Stimulated activated CD4-positive, alpha-beta T cell treated with anti-CD3 and anti-CD28 coated beads, Interleukin-1b, Interleukin-23, amount 100 ng/mL, for 1 hour (primary cell): ENCODE measurements at places on chromosomes 4 and X.

DNA sequence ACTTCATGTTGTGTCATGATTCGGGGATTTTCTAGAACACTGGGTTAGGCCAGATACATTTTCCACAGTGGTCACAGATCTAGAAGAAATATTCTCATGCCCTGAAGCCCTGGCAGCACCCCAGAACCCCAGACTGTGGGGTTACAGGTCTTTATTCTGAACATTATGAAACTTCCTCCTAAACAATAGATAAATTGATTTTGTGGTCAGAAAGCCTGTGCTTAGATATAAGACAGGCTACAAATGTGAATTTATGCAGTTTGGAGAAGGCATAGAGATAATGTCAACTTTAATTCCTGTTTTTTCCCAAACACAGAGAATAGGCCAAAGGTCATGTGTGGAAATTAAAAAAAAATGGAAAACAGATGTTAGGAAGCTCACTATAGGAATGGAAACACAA lies 492.9 kb downstream of the SPRY1 start:
- DNase-seq: no peak

DNA sequence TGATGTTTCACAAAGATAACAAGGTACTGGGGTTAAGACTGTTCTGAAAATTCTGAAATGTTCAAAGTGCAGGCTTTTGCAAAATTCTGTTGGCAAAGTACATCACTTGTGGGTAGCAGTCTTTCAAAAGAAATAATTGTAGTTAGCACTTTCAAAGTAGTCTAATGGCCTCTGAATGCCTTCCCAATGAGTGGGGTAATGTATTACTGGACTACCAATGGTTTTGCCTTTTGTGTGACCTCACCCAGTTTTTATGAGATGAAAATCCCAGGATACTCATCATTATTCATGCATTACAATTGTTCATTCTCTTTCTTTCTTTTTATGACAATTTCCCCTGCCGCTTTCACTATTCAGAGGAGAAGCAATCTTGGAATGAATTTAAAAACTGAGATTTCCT lies 686.1 kb downstream of the GLUD2 start:
- DNase-seq: no peak

- no peak for DNase-seq
Observed at GRCh38 chrX:15909605-15910004, 55.0 kb upstream of the AP1S2 start.

DNA sequence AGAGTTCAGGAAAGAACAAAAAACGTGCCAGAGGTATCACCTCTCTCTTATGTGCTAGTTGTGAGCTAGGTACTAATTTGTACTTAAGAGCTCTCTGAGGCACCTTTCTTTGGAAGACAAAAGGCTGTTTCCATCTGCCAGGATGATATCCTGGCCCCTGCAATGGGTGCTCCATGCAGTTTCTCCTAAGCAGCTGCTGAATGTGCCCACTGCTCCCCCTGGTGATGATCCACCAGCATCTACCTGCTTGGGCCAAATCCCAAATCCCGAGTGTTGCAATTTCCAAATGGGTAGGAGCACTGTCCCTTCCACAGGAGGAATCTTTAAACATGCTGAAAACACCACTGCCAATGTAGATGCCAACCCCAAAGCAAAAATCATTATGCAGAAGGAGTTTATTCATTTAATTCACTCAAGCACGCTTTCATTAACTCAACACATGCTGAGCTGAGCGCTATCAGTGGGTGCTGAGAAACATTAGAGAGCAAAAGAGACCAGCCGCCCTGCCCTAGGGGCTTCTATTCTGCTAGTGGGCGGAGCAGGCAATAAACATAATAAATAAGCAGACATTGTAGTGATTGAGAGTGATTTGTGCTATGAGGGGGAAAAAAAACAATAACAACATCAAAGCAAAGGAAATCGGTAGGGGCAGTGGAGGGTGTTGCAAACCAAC lies 69.6 kb upstream of the C4orf50 start:
- DNase-seq: no peak

DNA sequence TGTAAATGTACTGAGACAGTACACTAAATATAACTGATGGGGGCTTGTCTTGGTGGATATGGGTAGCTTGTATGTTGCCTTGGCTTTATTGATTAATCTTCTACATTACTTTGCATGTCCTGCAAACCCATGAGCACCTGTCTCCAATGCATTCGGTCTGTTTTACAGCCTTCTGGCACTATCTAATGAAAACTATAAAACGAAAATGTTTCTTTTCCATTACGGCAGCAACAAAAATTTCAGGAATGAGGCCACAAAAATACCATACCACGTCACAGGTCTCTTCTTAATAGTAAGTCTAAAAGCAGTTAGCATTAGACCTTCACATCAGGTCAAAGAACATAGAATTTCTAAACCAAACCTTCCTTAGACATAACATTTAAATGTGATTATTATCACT lies 49.8 kb downstream of the EDNRA start:
- DNase-seq: no peak

- DNase-seq: no peak
Observed at GRCh38 chr4:931194-931959, 739 bp downstream of the GAK start.

GRCh38 chr4:5962416-5962815 lies 55.8 kb downstream of the C4orf50 start:
- no peak for DNase-seq

- DNase-seq: no peak
Observed at GRCh38 chr4:172680691-172681090, 487.9 kb upstream of the GALNT7 start.

DNA sequence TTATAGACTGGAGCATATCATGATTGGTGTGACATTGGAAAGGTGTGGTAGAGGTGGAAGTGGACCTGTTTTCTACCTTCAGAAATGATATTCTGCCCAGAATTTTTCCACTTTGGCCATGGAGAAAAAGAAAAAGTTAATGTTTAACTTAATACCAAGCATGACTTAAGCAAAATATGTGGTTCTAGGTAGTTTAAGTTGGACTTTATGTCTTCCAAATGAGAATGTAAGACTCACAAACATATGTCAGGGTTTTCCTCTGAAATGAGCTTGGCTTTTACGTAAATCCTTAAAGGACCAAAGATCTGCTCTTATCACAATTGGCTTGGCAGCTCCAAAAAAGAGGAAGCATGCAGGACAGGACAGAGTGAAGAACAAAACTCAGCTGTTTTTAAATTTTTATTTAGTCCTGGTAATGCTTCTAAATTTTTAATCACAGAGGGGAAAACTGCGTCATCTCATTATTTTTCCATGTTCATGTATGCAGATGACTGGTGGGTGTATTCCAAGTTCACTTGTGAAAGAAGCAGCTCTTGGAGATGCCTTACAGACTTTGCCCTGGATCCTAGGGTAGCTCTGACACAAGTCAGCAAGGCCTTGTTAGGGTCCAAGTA lies 98.2 kb downstream of the ANK2 start:
- no peak for DNase-seq

- DNase-seq: no peak
Observed at GRCh38 chr4:18075823-18076433, 54.4 kb upstream of the LCORL start.

- DNase-seq: no peak
Observed at GRCh38 chr4:138565576-138565975, 323.4 kb upstream of the SLC7A11 start.

DNA sequence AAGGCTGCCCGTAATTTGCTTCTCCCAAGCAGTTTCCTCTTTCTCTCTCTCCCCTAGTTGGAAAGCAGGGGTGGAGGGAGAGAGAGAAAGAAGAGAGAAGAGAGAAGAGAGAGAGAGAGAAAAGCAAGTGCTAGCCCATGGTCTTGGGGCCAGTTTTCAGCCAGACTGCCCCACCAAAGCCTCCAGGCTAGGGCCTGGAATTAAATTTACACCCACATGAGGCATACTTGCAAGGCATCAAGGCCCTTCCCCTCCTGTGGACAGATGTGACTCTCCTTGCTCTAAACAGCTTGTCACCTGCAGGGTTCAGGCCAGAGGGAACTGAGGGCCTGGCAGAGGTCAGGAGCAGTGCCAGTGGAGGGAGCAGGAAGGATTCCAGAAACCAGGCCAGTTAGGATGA lies 1.7 kb upstream of the CXCR3 start:
- DNase-seq: no peak

DNA sequence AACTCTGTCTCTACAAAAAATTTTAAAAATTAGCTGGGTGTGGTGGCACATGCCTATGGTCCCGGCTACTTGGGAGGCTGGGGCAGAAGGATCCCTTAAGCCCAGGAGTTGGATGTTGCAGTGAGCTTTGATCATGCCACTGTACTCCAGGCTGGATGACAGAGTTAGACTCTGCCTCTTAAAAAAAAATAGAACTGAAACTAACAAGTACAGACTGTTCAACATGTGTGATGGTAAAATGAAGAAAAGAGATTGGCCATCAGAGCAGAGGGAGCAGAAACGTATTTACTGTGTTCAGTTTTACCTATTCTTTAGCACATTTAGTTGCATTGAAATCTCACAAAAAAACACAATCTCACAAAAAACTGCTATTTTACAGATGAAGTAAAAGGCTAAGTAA lies 77.9 kb upstream of the NAP1L5 start:
- no peak for DNase-seq

DNA sequence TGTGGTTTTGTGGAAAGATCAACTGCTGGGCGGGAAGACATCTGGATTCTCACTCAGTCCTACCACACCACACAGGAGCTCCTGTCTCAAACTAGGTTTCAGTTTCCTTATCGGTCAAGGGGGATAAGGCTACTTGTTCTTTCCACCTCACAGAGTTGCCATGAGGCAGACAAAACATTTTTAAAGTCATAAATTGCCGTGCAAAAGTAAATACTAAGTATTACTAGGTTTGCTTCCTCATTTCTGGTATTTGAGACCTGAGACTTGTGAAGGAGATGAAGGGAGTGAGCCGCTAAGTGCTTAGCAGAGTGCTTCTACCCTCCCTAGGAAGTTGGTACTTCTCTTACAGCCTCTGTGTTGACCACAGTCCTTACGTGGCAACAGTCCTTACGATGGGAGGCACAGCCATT lies 1.5 kb downstream of the LAP3 start:
- no peak for DNase-seq

GRCh38 chr4:76806346-76806745 lies 91.6 kb downstream of the SOWAHB start:
- DNase-seq: no peak

DNA sequence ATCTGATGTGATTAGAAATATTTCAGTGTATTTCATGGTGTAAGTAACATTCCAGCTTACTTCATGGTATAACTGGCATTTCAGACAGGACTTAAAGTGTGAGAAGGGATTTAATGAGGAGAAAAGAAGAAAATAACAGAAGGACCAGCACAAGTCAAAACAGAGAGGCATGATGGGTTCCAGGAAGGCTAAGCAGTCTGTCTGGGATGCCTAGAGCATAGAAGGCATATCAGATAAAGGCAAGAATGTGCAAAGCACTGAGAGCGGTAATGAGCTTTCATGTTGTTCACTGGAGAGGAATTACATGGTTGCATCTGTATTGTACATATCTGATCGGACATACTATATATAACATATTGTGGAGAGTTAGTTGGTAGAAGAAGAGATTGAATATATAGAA lies 54.2 kb downstream of the GRID2 start:
- DNase-seq: no peak

DNA sequence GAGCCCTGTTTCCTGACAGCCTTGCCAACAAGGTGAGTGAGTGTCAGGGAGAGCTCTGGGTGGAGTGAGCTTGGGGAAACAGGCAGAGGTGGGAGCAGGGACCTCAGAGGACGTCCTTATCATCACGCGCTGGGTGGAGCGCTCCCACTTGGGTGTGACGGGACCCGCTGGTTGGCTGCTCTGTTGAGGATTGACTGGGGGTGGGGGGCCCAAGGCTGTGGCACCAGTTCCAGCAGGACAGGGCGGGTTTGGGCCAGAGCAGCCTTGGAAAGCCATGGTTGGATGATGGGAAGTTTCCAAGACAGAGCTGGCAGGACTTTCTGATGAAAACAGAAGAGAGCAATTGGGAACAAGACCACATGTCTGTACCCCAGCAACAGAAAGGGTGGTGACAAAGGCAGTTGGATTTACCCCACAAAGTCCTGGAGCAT lies 3.0 kb upstream of the PCGF3 start:
- DNase-seq: no peak

DNA sequence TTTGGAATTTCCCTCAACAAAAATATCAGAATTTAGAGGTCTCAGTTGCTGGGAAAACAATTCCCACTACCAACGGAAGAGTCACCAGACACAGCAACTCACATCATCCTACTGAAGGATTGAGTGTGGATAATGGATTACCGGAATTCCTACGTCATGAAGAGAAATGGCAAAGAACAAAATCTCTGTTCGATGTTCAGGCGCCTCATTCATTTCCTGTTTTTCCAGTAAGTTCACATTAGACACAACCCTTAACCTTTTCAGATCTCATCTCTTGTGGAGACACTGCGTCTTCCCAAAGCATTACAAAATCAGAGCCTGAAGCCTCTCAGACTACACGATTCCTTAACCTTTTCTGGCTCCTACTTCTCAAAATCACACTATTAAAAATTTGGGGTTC lies 58.5 kb upstream of the CPEB2 start:
- no peak for DNase-seq

GRCh38 chr4:7172946-7173345 lies 19.4 kb upstream of the SORCS2 start:
- DNase-seq: no peak

- DNase-seq: no peak
Observed at GRCh38 chr4:101229116-101229515, 118.2 kb downstream of the PPP3CA start.

- DNase-seq: no peak
Observed at GRCh38 chr4:184413261-184414046, 60.9 kb downstream of the IRF2 start.

GRCh38 chrX:40845331-40845911 lies 110.1 kb upstream of the MED14 start:
- DNase-seq: no peak

- no peak for DNase-seq
Observed at GRCh38 chrX:45765281-45765680, 564.6 kb upstream of the DIPK2B start.

GRCh38 chr4:4870576-4871241 lies 11.2 kb downstream of the MSX1 start:
- DNase-seq: no peak

DNA sequence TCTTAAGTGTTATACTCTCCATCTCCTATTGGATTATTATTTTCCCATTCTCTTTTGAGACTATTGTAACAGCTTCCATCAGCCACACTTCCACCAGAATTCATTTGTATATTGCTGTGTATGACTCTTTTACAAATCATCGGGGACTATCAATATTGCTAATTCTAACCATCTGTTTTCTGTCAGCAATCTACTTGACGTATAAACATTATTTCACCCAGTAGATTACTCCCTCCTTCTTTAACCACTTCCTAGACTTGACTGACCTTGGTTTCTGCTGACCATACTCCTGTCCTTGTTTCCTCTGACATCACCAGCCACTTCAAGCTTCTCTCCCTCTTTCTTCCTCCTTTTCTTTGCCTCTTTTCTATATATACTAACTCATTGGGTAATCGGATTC lies 402.9 kb downstream of the PCDH18 start:
- DNase-seq: no peak

DNA sequence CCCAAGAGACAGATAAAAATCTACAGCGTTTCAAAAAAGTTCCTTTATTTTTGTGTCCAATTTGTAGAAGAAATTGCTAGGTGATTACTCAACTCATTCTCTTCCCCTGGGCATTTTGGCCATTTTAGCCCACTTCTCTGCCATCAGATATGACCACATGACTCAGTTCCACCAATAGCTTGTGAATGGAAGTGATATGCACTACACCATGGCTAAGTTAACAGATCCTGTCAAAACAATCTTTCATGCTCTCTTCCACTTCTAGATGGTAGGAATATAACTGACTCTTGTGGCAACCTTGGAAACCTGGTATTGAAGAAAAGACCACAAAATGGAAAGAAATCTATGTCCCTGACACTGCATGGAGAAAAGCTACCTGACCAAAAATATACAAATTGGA lies 26.2 kb upstream of the FREM3 start:
- DNase-seq: no peak

GRCh38 chr4:77225022-77225421 lies 68.0 kb downstream of the CCNG2 start:
- DNase-seq: no peak
